ENCODE measurements at places on chromosomes 4 and X.

GRCh38 chrX:34483980-34484379 is 173.1 kb downstream of the TMEM47 start:
- DNase-seq, result no peak

- DNase-seq, result peak; percentile 45
Measured at GRCh38 chr4:47075262-47075661, 43.9 kb downstream of the GABRB1 start.

- DNase-seq, result no peak
Measured at GRCh38 chr4:66123831-66124413, 453.6 kb upstream of the EPHA5 start.

- DNase-seq, result peak; percentile 48
Measured at GRCh38 chrX:46713672-46714490, 45.0 kb downstream of the SLC9A7 start.

- no peak for DNase-seq
Measured at GRCh38 chr4:41619161-41619560, 81.2 kb downstream of the LIMCH1 start.

DNA sequence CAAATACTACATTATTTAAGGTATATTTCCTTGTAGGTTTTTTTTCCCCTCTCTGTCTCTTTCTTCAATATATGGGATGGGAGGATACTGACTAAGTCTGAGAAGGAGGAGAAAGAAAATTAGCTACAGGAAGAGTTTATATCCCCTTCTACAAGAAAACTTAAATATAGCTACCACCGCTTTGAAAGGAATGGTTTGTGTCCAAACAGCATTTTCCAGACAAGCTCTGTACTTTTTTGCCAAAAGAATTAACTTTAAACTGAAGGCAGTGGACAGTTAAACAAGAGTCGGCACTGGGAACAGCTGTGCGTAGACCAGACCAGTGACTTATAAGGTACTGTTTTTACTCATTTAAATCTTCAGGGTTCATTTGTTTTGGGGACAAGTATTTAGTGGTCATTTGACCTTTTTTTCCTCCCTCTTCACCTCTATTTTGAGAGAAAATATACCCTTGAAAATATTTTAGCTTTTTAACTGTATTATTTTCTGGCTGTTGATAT is 303.7 kb downstream of the ARHGAP24 start:
- DNase-seq, result peak; percentile 62

GRCh38 chrX:136200466-136200865 is 50.7 kb downstream of the MAP7D3 start:
- peak; percentile 83 for DNase-seq

Data from choroid plexus epithelial cell (primary cell).